ENCODE measurements at places on chromosomes 5 and 9.

DNA sequence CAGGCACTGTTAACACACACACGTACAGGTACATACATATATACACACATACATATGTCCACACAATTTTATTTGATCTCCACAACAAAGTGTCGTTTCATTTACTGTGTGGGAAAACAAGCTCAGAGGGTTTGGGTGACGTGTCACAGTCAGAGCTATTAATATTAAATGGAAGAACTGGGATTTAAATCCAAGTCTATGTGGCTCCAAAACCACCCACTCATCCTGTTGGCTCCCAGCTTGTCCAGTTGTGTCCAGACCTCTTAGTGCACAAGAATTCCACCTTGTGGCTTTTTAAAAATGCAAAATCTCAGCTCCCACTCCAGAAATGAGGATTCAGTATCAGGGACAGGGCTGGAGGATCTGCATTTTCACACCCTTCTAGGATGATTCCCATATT lies 52.3 kb upstream of the PTPDC1 start:
- no peak for DNase-seq

DNA sequence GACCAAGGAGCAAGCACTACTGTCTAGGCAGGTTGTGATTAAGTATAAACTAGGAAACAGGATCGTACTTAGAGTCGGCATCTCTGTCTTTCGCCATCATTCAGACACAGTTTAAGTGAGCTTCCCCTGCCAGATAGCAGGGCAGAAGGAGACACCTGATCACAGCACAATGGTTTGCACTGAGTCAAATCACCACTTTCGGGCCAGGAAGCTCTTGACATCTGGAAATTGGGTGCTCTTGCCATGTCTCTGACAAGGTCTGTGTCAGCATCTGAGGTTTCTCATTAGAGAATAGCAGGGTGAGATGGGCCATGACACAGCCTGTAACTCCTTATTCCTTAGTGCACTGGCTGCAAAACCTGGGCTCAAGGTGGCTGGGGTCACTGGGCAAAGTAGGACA lies 8.3 kb downstream of the ADRB2 start:
- DNase-seq = no peak

DNA sequence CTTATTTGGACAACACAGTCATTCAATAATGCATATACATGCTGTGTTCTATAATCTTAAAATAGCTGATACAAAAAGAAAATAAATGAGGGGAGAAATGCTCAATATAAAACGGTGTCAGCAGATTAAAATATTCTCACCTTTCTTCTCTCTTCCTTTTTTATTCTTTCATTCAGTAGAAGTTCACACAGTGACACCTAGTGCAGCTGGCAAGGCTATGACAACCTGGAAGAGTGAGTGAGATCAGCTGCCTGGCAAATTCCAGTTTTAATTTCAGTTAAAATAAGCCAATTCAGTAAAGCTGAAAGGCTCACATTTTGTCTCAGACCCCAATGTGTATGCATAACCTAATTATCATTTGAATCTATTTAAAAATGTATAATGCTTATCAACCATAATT lies 150.3 kb downstream of the RASEF start:
- no peak for DNase-seq

- DNase-seq = no peak
These were observed 40.0 kb downstream of the AMBP start for GRCh38 chr9:114037961-114038723.

DNA sequence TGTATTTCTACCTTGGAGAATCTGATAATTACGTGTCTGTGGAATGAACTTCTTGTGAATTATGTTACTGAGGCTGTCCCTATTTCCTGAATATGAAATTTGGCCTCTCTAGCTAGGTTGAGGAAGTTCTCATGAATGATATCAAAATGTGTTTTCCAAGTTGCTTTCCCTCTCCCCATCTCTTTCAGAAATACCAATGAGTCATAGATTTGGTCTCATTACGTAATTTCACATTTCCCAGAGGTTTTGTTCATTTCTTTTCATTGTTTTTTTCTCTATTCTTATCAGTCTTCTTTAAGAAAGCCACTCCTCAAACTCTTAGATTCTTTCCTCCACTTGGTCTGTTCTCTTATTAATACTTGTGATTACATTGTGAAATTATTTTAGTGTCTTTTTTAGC lies 923.8 kb upstream of the CDH9 start:
- no peak for DNase-seq

- DNase-seq = no peak
These were observed 28.7 kb upstream of the TIMD4 start for GRCh38 chr5:156991714-156992113.

DNA sequence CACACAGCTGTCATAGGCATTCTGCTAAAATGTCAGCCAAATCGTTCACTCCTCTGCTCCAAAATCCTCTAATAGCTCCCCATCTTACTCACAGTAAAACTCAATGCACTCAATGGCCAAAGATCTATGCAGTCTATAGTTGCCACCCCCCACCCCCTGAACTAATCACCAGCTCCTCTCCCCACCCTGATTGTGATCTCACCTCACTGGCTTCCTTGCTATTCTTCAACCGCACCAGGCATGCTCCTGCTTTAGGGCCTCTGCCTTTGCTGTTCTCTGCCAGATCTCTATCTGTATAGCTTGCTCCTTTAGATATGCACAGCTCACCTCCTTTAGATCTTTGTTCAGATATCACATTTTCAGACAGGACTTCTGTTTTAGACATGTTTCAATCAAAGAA lies 33.2 kb upstream of the SNX2 start:
- no peak for DNase-seq

GRCh38 chr5:148455185-148455584 lies 71.4 kb downstream of the FBXO38 start:
- DNase-seq = no peak

DNA sequence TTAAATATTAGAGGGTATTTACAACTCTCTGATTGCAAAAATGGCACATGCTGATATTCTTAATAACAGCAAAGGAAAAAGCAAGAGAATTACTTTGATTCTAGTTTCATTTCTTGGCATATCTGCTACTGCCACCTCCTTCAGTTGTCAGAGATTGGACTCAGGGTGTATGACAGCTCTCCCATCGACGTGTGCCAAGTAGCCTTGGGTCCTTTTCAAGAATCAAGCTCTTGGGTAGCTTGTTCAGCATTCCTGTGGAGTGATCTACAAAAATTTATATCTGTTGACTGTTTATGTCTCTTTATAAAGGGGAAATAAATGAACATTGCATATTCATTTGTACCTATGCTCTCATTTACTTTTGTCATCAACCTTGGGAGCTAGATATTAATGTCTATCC lies 315.6 kb downstream of the PRR16 start:
- no peak for DNase-seq

DNA sequence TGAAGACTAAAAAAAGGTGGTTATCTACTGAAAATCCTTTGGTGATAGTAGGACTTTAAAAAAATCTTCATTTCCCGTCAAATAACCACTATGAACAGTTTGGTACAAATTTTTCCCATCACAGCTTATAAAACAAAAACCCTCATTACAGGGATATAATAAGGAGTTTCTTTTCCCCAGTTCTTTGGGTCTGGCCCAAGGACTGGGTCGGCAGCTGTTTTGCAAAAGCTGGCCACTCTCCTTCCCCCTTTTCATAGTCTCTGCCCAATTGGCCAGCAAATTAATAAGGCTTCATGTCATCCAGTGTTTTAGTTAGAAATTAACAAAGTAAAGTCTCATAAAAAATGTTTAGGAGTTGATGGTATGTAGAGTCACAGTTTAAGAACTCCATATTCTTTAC lies 47.0 kb upstream of the PDE8B start:
- no peak for DNase-seq

DNA sequence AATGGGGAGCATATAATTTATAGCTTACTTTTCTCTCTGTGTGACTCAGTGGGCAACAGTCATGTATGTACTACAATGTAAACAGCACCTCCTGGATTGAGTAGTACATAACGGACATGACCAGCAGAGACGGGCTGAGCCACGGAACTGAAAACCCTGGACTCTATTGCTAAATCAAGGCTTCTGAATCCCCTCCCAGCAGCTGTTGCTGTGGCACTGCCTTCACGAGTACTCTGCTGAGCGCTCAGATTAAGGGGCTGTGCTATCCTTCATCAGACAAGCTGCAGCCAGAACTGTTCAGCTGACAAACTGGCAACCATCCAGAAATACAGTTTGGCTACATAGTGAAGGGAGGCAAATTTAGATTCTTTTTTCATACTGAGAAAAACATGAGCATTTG lies 131.3 kb upstream of the CCDC180 start:
- DNase-seq = no peak

- DNase-seq = no peak
These were observed 599.9 kb downstream of the RAB3C start for GRCh38 chr5:59182760-59183159.

DNA sequence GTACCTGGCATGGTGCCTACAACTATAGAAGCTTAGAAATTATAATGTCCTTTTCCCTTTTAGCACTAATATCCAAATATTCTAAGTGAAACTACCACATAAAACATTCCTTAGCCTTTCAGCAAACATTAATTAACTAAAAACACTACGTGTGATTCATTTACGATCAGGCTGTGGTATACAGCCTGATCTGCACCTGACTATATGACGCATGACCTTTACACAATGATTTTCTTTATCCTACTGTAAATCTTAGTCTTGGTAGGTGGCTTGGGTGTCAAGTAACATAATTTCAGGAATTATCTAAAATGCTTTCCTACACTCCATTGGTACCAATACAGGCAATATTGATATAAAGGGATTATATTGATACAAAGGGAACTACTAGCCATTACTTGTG lies 686.7 kb downstream of the DTWD2 start:
- no peak for DNase-seq

- no peak for DNase-seq
These were observed 30.8 kb downstream of the SLC6A3 start for GRCh38 chr5:1414311-1415058.

- DNase-seq = no peak
These were observed 74.9 kb downstream of the NSUN2 start for GRCh38 chr5:6557807-6558575.

GRCh38 chr9:23841304-23841703 lies 15.3 kb upstream of the ELAVL2 start:
- no peak for DNase-seq

DNA sequence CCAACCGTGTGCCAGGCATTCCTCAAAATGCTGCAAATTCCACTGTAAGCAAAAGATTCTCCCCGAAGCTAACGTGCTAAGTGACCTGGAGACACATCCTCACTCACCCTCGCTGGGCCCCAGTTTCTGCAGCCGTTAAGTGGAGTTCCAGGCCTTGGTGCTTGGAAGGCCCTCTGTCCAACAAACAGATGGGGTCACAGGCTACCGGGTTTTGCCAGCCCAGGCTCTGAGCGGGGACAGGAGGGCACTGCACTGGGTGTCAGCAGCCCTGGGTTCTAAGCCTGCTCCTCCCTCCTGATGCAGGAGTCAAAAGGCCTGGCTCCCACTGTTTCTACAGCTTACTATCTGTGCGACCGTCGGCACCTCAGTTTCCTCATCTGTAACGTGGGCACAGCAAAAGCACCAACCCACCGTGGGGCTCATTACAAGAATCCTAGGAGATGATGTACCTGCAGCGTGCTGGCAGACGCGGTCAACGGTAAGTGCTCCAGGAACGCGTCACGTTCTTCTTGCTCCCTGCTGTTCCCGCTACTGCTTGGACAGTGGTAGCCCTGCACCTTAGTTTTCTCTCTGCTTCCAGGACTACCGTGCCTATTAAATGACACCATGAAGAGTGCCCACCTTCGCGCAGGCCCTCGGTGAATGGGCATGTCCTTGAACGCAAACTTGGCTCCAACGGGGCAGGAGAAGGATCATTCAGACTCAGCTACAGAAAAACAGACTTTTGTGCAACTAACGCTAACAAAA lies 84.8 kb downstream of the ADAMTS2 start:
- no peak for DNase-seq

- no peak for DNase-seq
These were observed 25.5 kb upstream of the TAS2R1 start for GRCh38 chr5:9655641-9656040.

DNA sequence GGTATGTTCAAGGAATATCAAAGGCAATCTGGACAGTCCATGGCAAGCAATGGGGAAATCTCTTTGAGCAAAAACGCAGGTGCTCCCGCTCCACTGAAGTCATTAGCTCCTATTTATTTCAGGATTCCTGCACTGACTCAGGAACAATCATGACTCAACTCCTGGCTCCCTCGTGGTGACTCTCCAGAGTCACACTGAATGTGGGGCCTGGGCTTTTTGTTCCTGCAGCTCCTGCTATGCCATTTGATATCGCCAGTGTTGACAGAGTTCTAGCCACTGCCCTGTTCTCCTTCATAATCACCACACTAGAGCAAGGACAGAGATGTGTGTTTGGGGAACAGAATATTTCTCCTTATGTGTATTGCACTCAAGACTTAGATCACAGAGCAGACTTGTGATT lies 187.2 kb upstream of the ZNF462 start:
- no peak for DNase-seq

GRCh38 chr5:75439276-75439675 lies 72.2 kb downstream of the CERT1 start:
- no peak for DNase-seq

GRCh38 chr5:126562823-126563222 lies 32.2 kb downstream of the ALDH7A1 start:
- no peak for DNase-seq

GRCh38 chr9:137423514-137424291 lies 510 bp downstream of the NOXA1 start:
- no peak for DNase-seq

- no peak for DNase-seq
These were observed 38.7 kb downstream of the VCAN start for GRCh38 chr5:83510260-83510659.

DNA sequence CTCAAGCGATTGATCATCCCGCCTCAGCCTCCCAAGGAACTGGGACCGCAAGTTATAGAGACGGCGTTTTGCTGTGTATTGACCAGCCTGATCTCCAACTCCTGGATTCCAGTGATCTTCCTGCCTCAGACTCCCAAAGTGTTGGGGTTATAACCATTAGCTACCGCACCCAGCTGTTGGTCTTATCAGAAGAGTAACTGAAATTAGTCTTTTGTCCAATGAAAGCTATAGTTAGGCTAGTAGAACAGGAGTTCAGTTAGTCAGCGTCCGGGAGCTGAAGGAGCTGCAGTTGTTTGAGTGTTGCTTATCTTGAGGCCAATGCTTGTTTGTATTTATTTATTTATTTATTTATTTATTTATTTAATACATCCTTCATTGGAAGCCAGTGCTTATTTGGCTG lies 3.2 kb upstream of the MIGA2 start:
- no peak for DNase-seq

DNA sequence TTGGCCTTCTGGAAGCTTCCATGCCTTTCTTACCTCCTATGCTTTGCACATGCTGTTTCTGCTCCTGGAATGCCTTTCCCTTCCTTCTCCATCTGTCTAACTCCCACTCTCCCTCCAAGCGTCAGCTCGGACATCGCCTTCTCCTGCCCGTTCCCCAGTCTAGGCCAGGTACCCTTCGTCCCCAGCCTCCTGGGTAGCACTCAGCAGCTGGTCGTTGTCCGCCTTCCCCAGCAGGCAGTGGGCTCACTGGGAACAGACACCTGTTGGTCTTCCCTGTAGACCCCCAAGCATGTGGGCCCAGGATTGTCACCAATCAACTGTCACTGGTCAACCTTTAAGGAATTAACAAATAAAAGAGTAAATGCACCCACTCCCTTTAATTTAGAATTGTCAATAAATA lies 202.2 kb downstream of the RGS3 start:
- DNase-seq = no peak

All from HS-27A (cell line).